Posterior cingulate gyrus (tissue), 11 donors: ENCODE measurements at places on chromosomes 4 and X.

DNA sequence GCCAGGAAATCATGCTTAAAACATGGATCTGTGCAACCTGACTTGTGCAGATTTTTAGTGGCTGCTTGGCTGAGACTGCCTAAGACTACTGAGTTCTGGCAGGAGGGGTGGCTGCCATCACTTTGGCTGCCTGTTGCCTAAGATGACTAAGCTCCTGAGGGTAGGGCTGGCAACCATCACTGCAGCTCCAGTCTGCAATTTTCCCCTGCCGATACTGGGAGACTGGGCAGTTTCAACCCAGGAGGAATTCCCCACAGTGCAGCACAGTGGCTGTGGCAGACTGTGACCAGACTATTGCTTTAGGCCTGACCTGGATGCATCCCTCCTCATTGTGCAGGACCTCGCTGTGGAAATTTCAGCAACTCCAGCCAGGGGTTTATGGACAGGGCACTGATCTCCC lies 544.9 kb downstream of the ANKRD50 start:
- no peak for DNase-seq

GRCh38 chr4:15423285-15423711 lies 4.5 kb upstream of the C1QTNF7 start:
- no peak for DNase-seq

DNA sequence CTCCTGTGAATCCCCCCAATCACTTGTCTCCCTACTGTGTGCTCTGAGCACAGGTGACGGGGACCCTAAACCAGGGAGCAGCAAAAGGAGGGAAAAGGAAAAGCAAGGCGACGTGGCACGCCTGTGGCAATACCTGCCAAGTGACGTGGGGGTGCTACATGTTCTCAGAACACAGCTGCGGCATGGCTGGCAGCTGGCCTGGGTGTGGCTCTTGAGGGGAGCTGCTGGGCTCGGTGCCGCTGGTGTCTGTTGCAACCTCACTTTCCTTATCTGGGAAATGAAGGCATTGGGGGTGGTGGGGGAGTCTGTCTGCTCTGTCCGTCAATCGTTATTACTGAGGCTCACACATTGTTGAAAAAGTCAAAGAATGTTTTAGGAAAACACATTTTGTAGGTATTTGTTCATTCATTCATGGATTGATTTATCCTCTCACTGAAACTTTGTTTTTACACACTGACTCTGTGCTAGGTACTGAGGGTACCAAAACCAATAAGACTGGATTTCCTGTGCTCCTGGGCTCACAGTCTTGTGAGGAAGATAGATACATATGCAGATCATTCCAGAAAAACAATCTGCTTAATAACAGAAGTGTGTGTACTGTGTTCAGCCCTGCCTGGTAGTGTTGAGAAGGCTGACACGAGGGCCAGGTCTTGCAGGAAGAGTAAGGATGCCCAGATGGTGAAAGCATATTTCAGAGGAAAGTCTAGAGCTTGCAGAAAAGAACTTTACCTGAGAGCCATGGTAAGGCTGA lies 217.6 kb downstream of the PTTG2 start:
- no peak for DNase-seq

- no peak for DNase-seq
Observed at GRCh38 chr4:154164931-154165839, 326.4 kb downstream of the DCHS2 start.

GRCh38 chr4:13701937-13702446 lies 74.5 kb upstream of the BOD1L1 start:
- no peak for DNase-seq

GRCh38 chrX:21870494-21870893 lies 14.7 kb downstream of the YY2 start:
- DNase-seq, result no peak

DNA sequence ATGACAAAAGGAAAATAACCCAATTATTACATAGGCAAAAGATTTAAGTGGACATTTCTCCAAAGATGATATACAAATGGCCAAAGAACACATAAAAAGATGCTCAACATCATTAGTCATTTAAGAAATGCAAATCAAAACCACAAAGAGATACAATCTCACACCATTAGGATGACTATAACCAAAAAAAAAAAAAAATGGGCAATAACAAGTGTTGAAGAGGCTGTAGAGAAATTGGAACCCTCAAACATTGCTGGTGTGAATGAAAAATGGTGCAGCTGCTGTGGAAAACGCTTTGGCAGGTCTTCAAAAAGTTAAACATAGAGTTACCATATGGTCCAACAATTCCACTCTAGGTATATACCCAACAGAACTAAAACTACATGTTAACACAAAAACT lies 5.6 kb upstream of the PRDX4 start:
- DNase-seq, result no peak

DNA sequence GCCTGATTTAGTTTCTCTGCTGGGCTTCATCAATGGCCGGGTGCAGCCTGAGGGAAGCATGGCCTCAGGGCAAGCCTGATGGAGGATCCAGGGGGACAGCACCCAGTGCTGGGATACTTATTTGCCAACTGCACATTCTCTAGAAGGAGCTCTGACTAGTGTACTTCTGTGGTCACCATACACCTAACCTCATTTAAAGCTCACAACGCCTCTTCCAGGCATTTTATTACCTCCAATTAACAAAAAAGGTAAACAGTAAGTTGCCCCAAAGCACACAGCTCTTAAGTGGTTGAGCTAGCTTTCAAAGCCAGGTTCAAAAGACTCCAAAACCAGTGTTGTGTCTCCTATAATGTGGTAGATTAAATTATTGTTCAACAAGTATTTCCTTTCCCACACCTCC lies 26.8 kb upstream of the ATXN3L start:
- no peak for DNase-seq

GRCh38 chr4:121278811-121279368 lies 101.9 kb downstream of the QRFPR start:
- no peak for DNase-seq

DNA sequence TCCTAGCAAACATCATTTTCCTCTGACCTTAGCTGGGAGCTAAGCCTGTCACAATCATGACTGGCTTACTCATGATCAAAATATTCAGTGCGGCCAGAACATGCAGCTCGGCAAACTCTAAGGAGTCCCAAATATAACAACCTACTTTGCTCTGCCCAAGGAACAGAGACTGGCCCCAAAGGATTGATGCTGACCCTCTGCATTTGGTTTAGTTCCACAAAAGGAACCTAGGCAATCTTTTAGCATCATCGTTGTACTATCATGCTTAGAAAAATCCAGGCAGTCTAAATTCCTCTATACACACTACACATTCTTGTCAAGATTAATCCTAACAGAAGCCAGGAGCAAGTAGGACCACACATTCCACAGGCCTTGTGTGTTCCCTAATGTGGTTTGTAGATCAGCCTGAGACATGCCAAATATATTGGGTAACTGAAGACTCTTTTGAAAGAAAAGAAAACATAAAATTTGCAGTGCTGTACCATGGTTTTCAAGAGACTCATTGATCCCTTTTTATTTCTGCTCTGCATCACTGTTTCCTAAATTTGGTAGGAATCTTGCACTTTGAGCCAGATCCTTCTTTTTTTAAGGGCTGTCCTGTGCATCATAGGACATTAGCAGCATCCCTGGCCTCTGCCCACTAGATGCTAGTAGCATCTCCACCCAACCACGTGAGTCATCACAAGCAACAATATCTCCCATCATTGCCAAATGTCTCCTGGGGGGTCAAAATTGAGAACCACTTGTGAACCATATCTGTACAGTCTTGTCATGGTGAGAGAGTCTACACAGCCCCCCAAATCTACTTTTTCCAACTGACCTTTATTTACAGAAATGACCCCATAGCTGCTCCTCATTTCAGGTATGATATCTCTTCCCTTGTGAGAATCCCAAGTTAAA lies 17.6 kb upstream of the CC2D2A start:
- no peak for DNase-seq

DNA sequence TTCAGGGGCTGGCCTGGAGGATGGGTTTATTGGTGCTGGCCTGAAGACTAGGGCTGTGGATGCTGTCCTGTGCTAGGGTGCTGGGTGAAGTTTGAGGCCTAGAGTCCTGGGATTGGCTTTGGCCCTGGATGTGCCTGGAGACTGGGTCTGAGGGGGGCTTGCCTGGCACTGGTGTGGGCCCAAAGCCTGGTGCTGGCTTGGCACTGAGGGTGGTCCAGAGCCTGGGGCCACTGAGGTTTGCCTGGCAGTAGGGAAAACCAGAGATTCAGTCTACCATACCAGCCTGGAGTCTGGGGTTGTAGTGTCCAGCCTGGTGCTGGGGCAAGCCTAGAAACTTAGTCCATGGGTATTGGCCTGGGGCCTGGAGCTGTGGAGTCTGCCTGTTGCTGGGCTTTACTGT lies 16.6 kb downstream of the BMP15 start:
- no peak for DNase-seq

DNA sequence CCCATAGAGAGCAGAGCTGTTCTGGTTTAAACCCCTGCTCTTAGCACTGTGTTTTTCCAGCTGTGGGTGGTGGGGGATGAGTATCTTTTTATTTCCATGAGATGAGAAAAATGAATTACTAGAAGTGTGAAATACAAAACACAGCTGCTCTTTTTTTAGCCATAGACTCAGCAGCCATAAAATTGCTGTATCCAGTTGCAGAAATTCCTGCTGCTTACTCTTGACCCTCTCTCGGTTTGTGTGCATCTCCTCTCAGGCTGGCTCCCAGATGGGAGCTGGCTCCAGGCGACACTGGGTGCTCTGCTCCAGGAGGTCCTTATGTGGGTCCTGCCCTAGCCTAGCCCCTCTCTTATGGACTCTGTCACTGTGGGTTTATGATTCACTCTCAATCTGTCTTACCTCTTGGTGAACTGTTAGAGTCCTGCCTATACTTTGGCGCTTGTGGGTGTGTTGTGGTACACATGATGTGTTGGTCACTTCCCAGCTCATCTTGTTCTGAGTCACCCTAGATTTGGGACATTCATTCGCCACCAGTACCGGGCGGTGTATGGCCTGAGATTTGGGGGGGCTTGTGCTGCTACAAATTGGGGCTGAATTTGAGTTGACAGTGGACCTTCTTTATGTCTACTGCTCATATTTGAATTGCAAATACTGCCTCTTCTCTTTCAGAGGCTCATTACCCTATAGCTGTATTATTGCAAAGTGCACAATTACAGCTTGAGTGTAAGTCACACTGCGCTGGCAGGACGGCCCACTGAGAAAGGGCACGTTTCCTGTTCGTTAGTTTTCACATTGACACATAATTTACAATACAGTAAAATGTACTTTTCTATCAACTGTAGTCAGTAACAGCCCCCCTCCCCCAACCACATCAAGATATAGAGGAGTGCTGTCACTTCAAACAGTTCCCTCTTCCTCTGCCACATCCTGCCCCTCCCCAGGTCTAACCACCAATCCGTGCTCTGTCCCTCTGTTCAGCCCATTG lies 46.9 kb upstream of the MSANTD1 start:
- no peak for DNase-seq

- no peak for DNase-seq
Observed at GRCh38 chr4:166229799-166230198, 356.8 kb downstream of the TLL1 start.

- DNase-seq, result no peak
Observed at GRCh38 chr4:108762559-108763225, at the start of gene ETNPPL. ETNPPL (minus strand) TSS chr4:108763053; CDS start chr4:108762898, 155 bp downstream.

DNA sequence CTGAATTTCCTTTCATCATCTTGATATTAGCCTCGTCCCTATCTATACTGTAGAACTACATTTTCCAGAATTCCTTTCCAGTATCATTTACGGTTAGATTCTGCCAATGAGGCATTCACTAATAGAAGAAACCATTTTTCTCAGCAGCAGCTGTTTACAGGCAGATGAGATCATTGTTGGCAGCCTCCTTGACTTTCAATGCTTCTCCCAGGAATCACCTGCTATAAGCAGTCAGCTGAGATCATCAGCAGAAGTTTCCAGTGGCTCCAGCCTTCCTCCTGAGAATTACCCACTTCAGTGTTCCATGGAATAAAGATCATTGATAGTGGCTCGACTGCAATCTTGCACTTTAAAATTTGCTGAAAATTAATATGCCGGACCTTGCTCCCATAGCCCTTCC lies 157.3 kb upstream of the TET2 start:
- no peak for DNase-seq

- no peak for DNase-seq
Observed at GRCh38 chrX:49262603-49263002, 1.9 kb downstream of the FOXP3 start.

DNA sequence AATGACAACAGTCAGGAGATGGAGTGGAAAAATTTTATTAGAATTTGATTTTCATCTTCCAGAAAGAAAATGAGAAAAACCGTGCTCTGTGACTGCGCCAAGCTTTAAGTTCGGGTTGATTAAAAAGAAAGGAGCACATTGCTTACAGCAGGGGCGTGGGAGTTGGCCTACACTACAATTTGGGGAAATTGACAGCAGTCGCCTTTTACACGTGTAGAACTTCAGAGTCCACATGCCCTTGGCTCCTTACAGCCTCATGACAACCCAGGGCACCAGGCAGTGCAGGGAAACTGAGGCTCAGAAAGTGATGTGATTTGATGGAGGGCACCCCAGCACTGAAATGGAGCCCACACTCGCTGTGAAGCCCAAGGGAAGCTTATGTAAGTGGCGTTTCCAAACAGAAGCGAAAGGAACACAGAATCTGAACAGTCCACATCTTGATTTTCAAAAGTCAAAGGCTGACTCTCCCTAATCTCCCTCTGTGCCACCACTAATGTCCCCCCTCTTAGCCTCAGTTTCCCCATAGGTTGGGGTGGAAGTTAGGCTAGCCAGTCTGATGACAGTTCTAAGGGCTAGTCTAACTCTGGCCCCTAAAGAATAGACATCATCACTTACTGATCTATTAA lies 5.5 kb downstream of the PPP2R2C start:
- DNase-seq, result no peak

DNA sequence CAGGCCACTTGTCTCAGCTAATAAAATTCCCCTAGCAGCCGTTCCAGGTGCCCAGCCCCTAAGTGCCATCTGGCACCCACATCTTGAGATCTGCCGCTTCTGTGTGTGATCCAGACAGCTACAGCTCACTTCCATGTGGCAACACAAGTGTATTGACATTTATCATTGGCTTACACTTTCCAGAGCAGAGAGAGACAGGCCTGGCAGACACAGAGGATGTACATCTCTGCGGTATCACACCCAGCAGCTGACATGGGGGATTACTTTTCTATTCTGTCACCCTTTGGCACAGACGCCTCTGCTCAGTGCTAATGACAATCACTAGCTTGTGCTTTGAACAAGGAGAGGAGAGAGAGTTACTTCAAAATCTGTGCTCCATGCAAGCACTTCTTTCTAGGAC lies 195.9 kb downstream of the KDR start:
- peak; percentile 70 for DNase-seq

DNA sequence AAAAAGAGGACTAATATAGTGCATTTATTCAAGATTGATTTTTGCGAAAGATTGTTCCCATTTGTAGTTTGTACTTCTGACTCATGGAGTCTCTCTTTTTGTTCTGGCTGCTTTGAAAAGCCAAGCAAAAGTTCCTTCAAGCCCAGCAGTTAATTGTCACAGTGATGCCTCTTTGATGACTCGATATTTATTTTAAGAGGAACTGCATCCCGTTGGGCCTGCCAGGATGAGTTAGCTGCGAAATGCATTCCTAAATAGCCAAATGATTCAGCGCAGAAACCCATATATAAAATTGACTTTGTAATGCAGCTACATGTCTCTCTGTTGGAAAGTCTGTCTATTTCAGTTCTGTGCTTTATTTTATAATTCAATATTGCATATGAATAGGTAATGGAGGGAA lies 295.1 kb downstream of the GBA3 start:
- DNase-seq, result no peak

- no peak for DNase-seq
Observed at GRCh38 chrX:130834149-130834548, 68.9 kb downstream of the ENOX2 start.

GRCh38 chrX:2697741-2698299 lies 6.7 kb downstream of the CD99 start:
- DNase-seq, result no peak
